ENCODE measurements at places on chromosomes 6 and 20. TPM values are rescaled to one million over a fixed set of nuclear protein-coding genes. Genes with fewer than 3 reads are reported as not detected.

Gene EYA4
- total RNA-seq: not detected

Gene FOXQ1
- not detected for total RNA-seq

Gene SMOC2
- 0.08 TPM for total RNA-seq

Gene TBXT
- total RNA-seq: not detected

Gene KIF16B
- 3.7 TPM for total RNA-seq

Gene MUCL3
- total RNA-seq: not detected

DNA sequence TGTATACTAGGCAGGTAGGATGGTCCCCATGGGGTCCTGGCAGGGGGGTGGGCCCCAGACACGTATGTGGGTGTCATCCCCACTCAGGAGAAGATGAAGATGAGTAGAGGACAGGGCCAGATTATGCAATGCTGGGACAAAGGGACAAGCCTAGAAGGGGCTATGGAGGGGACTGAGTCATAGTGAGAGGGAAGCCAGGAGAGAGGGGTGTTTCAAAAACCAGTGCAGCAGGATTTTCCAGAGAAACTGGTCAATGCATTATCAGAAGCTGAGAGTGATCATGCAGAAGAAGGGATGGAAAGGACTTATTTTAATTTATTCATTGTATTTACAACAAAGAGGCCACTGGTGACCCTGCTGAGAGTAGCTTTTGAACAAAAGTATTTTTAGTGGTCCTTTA is 74.0 kb downstream of the PPP1R3G start:
- DNase-seq: no peak

DNA sequence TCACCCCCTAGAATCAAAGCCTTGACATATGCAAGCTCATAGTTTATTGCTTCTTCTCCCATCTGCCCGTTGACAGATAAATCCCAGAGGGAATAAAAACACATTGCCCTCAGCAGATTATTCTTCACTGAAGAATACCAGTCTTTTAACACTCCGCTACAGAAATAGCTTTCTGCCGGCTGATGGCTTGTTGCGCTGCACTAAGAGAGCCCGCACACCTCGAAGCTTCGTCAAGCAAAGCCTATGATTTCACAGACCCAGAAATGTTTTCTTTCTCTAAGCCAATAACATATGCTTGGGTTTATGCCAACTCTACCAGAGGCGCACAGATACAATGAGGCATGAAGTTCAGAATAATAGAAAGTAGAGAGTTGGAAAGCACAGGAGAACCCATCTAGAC is 208.9 kb upstream of the FOXQ1 start:
- DNase-seq: no peak

DNA sequence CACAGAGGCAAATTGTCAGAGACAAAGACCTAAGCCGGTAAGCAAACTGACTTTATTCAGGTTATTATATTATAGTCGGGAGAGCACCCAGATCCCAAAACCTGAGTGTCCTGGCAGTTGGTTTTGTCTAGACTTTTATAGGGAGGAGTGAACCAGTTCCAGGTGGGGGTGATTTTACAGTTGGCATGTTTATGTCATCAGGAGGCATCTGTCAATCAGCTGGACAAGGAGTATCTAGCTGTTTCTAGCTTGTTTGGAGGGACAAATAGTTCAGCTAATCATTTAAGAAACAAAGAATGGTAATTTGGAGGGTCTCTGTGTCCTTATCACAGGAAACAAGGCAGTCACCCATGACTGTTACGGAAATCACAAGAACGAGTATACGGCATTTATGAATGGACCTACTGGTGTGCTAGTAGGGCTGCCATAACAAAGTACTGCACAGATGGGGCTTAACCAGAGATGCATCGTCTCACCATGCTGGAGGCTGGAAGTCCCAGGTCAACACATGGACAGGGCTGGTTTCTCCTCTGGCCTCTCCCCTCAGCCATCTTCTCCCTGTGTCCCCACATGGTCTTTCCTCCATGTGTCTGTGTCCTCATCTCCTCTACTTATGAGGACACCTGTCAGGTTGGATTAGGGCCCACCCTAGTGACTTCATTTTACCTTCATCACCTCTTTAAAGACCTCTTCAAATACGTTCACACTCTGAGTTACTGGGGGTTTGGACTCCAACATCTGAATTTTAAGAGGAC is 122.7 kb downstream of the LY86 start:
- no peak for DNase-seq

All from activated T-cell treated with anti-CD3 and anti-CD28 coated beads, Interleukin-2, amount 50 U/mL, for 4 hours (primary cell).